ENCODE measurements at places on chromosomes 7 and 10. TPM values are rescaled to one million over a fixed set of nuclear protein-coding genes. Genes with fewer than 3 reads are reported as not detected.

The MYL10 gene
- total RNA-seq = 0.73 TPM

DNA sequence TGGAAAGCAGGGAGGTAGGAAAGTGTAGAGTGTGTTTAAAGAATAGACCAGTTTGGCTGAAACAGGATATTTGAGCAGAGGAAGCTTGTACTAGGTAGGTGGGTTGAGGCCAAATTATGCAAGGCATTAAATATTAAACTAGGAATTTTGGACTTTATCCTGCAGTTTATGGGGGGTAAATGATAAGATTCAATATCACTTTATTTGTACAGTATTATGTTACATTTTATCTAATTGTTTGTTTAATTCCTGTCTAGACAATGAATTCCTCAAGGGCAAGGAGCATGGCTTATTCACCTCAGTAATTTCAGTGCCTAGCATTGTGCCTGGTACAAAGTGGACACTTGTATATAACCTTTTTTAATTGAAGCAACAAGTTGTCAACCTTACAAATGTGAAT lies 125.9 kb downstream of the CFTR start:
- no peak overlapping the region for H3K27ac ChIP-seq
- DNase-seq = no peak
- no peaks in the 10 kb centered on the region for H3K27me3 ChIP-seq
- no peak overlapping the region for H3K4me3 ChIP-seq
- H3K36me3 ChIP-seq = no peaks in the 10 kb centered on the region

DNA sequence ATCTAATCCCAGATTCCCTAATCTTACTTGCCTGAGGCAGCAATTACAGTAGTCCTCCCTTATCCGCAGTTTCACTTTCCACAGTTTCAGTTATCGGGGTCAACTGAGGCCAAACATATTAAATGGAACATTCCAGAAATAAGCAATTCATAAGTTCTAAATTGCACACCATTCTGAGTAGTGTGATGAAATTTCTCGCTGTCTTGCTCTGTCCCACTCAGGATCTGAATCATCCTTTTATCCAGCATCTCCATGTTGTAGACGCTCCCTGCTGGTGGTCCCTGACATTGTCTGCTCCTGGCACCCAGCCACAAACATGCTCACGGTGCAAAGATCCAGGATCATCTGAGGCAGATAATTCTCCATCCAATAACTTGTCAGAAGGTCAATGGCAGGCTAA lies 128.7 kb upstream of the CXCL12 start:
- DNase-seq = no peak
- no peaks in the 10 kb centered on the region for H3K36me3 ChIP-seq
- peaks cover 6% of the 10 kb centered on the region for H3K4me1 ChIP-seq
- no peak overlapping the region for H3K27ac ChIP-seq
- no peaks in the 10 kb centered on the region for H3K27me3 ChIP-seq
- H3K4me3 ChIP-seq = no peak overlapping the region

- no peak overlapping the region for H3K27ac ChIP-seq
- H3K27me3 ChIP-seq = peaks cover 6% of the 10 kb centered on the region
- DNase-seq = no peak
- H3K36me3 ChIP-seq = no peaks in the 10 kb centered on the region
- H3K4me1 ChIP-seq = no peaks in the 10 kb centered on the region
- no peak overlapping the region for H3K4me3 ChIP-seq
These were observed 146.6 kb downstream of the HERPUD2 start for GRCh38 chr7:35548291-35548690.

DNA sequence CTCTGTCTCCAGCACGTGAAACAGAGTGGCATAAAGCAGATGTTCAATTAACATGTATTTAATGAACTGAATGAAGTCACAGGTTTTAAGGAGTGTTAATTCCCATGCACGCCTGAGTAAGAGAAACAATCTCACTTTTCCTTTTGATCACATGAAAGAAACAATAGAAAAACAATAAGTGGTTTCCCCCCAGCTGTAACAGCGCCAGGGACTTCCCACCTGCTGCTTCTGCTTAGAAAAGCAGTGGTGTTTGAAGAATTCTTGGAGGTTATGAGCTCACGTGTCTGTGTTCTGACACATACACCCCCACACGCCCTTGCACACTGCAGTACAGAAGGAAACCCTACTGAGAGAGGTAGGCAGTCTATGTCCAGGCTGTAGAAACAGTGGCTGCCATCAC lies 51.3 kb upstream of the FRMD4A start:
- H3K27me3 ChIP-seq = no peaks in the 10 kb centered on the region
- no peaks in the 10 kb centered on the region for H3K36me3 ChIP-seq
- peaks cover 41% of the 10 kb centered on the region for H3K4me1 ChIP-seq
- H3K27ac ChIP-seq = peak overlapping the region; percentile 52

DNA sequence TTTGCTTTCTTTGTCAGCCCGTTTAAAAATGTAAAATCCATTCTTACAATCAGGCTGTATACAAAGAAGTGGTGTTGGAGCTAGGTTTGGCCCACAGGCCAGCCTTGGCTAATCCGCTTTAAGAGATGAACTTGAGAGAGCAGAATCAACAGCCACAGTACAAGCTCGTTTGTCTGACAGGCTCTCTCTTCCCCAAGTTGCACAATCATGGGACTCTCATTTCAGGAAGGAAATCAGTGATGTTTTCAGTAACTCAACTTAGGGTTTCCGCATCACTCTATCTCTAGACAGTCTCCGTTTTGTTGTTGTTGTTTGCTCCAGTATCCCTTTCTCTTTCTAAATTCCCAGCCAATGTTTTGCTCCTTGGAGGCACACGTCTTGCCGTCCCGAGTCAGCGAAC lies 582.0 kb upstream of the MKI67 start:
- no peaks in the 10 kb centered on the region for H3K27me3 ChIP-seq
- H3K36me3 ChIP-seq = no peaks in the 10 kb centered on the region
- no peaks in the 10 kb centered on the region for H3K4me1 ChIP-seq
- DNase-seq = no peak
- H3K27ac ChIP-seq = no peak overlapping the region

DNA sequence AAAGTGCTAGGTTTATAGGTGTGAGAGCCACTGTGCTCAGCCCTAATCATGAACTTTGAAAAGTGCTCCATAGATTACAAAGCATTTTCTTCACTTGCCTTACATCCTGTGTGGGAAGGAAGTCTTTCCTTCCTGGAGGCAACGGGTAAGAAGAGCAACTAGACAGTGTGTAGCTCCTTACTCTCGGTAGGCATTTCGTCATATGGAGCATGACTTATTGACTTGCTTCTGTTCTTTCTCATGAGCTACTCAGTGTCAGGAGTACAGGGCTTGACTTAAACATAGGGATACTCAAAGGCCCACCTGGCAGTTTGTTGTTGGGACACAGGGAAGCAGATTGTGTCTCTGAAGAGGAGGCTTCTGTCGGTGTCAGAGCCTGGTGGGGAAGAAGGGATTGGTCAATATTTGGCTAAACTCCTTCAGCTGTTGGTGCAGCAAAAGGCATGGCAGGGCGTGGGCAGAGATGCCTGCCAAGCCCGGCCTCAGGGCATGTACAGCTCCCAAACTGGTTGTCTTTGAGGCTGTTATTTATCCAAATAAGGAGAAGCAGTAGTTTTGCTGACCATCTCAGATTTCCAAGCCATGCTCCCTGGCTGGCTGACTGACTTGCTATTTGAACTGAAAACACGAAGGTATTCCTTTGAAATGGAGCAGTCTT lies 248.9 kb downstream of the KIAA1217 start:
- no peaks in the 10 kb centered on the region for H3K36me3 ChIP-seq
- H3K27ac ChIP-seq = no peak overlapping the region
- no peaks in the 10 kb centered on the region for H3K27me3 ChIP-seq
- peaks cover 11% of the 10 kb centered on the region for H3K4me1 ChIP-seq
- H3K4me3 ChIP-seq = no peak overlapping the region

DNA sequence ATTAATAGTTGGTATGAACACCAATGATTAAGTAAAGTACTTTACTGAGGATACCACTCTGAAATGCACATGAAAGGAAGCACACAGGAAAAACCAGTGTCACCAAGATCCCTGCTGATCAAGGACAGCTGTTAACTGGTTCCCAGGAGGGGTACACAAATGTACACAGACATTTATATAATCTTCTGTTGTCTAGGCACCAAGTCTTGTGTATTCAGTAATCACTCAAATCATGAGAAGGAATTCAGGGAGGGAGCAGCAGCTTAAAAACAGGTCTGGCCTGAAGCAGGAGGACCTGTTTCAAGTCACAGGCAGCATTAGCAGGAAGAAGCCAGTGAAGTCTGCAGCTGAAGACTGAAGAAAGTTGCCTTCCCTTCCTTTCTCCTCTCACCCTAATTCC lies 18.7 kb downstream of the MPP7 start:
- H3K36me3 ChIP-seq = no peaks in the 10 kb centered on the region
- H3K27me3 ChIP-seq = no peaks in the 10 kb centered on the region

GRCh38 chr7:43870316-43870715 lies 999 bp upstream of the MRPS24 start:
- peaks cover 14% of the 10 kb centered on the region for H3K36me3 ChIP-seq
- peaks cover 35% of the 10 kb centered on the region for H3K4me1 ChIP-seq
- peak overlapping the region; percentile 100 for H3K27ac ChIP-seq
- DNase-seq = no peak

All from astrocyte (in vitro differentiated cells and primary cell).